Foreskin keratinocyte (primary cell): ENCODE measurements at places on chromosomes 4 and X. TPM values are rescaled to one million over a fixed set of nuclear protein-coding genes. Genes with fewer than 3 reads are reported as not detected.
A peak's percentile ranks its signal among the peaks of the same experiment; 100 is the strongest.

The SUPT20HL1 gene
- not detected in 2 replicates for total RNA-seq

The NEIL3 gene
- 10.1 and 14.2 TPM in 2 replicates for total RNA-seq

The CC2D2A gene
- 12.2 and 13.7 TPM in 2 replicates for total RNA-seq

The PLAC1 gene
- 4.0 and 5.1 TPM in 2 replicates for total RNA-seq

The F8A3 gene
- total RNA-seq, result not detected in 2 replicates

The RS1 gene
- not detected in 2 replicates for total RNA-seq

The TCEANC gene
- total RNA-seq, result 0.67 and 0.75 TPM in 2 replicates

The FGFBP2 gene
- total RNA-seq, result not detected in 2 replicates

The CNGA1 gene
- 0.31 and 0.53 TPM in 2 replicates for total RNA-seq

The RAI2 gene
- not detected in 2 replicates for total RNA-seq

The PPP4R3C gene
- total RNA-seq, result not detected in 2 replicates

The TLR3 gene
- 5.2 and 6.9 TPM in 2 replicates for total RNA-seq

DNA sequence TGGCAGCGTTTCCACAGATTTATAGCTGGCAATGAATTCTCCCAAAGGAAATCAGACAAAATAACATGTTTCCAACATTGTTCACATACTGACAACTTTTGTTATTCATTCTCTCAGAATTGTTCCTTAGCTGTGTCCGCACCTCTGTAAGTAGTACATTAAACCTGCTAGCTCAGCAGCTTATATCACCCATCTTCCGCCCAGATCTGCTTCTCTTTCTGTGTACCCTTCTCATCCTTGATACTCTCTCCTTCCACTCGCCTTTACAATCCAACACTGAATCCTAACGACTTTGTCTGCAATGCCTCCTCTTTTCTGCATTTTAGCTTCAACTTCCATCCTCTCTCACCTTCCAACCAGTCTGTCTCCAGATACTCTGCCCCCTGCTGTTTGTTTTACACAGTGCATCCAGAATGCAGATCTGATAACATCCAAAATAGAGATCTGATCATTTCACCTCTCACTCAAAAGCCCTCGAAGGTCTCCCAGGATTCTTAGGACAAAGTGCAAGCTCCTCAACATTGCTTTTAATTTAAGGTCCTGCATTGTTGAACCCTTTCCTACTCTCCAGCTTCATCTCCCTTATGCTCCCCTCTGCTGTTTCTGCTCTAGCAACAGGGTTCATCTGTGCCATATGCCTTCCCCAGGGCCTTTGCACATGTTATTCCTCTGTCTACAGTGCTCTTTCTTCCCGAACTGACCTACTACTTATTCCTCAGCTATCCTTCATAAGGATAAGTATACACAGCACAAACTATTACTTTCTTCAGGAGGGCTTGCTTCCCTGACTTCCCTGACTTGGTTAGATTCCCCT, 67.3 kb upstream of the VBP1 start:
- DNase-seq, result no peak

DNA sequence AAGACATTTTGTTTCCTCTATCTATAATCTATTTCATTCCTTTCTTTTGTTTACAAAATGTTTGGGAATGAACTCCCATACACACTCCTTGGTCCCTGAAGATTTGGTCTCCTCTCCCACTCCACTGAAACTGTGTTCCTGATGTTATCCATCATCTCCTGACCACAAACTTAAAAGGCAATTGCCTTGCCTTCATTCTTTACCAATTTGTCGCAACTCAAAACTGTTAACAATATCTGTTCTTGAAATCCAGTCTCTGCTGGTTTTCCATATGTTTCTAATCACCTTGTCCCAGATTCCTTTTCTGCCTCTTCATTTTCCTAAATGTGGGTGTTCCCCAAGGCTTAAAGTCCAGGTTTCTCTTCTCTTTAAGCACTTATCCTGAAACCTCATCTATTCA, 262.2 kb upstream of the TTC29 start:
- no peak for DNase-seq

- no peak for DNase-seq
Observed at GRCh38 chr4:168795346-168795745, 214.7 kb downstream of the CBR4 start.

DNA sequence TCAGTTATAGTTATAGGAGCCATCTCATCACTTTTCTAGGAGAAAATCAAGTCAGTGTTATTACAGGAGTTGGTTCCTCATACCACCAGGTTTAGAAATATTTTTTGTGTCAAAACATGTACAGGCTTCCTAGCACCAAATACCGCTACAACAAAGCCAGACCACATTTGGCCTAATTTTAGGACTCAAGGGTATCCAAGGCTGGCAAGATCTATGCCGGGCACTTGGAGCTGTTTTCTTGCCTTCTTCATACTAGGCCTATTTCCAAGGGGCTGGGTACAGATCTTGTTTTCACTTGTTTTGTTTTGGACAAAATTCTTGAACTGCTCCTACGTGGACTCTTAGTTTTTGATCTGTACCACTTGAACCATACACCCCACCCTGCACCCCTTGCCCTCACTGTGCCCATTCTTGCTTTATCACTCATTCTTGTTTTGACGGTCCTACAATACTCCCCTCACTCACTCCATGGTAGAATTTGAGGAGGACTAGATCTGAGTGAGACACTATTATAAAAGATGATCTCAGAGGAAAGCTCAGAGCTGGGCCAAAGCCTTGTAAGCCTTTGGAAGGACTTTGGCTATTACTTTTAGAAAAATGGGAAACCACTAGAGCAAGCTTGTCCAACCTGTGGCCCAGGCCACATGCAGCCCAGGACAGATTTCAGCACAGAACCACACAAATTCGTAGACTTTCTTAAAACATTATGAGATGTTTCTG, 17.7 kb upstream of the TMEM144 start:
- DNase-seq, result no peak

- no peak for DNase-seq
Observed at GRCh38 chrX:40617566-40617965, 5.7 kb upstream of the MPC1L start.

- DNase-seq, result no peak
Observed at GRCh38 chr4:8874896-8875680, 3.4 kb upstream of the HMX1 start.

GRCh38 chr4:163414275-163414674, 59.3 kb downstream of the TKTL2 start:
- DNase-seq, result no peak

DNA sequence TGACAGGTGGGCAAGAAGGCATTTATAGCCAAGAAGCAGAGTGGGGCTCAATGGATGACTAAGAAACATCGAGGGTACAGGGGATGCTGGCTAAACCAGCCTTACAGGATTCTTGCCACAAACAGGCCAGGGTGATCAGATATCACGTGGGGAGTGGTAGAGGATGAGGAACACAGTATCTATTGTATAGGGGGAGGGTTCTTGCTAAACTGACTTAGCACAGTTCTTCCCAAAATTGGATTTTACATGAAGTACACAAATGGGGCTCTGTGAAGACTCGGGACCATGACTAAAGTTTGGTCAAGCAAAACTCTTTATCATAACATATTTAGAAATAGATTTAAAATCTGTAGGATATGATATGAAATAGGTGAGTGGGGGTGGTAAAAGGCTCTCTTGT, 144.0 kb upstream of the ATOH1 start:
- peak; percentile 8 for DNase-seq

DNA sequence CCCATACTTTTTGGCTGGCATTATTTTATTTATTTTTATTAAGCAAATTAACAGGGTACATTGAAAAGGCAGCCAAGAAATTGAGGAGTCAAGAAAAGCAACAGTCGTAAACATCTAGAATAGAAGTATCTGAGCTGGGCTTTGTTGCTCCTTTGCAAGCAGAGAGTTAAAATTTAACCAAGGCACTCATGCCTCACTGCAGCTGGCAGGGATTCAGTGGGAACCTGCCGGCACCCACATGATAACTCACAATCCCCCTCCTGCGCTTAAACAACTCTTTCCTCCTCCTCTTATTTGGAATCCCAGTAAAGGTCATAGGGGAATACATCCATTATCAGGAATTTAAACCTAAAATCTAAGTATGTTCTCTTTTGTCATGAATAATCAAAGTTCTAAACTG, 115.5 kb downstream of the SOX3 start:
- DNase-seq, result no peak

DNA sequence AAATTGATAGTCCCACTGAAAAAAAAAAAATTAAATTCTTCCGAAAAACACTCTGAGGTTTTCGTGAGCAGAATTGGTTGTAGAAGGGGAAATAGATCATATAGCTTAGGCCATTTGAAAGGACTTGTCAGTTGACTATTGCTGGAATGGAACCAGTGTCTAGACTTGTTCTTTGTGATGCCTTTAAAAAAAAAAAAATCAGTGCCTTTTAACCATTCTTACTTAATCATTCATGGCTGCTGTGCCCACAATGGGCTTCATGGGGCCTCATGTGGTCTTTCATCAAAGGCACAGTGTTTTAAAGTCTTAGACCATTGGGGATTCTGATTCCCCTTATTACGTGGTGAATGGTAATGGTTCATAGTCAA, 139.3 kb downstream of the AFF1 start:
- DNase-seq, result peak; percentile 43

DNA sequence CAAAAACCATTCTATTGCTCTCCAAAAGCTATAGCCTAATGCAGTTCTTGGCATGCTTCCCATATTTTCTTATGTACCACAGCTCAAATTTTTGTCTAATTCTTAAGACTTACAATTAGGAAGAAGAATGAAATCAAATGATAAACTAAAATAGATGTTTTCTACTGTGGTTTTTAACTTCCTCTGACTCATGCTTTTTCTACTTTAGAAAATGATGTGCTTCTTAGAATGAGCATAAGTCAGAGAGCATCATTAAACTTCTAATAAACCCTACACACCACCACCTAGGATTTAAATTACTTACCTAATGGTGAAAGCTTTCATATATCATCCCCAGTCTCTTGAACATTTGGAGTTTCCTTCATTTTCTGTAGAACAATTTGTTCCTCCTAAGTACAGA, 217.0 kb upstream of the NDST3 start:
- DNase-seq, result no peak

DNA sequence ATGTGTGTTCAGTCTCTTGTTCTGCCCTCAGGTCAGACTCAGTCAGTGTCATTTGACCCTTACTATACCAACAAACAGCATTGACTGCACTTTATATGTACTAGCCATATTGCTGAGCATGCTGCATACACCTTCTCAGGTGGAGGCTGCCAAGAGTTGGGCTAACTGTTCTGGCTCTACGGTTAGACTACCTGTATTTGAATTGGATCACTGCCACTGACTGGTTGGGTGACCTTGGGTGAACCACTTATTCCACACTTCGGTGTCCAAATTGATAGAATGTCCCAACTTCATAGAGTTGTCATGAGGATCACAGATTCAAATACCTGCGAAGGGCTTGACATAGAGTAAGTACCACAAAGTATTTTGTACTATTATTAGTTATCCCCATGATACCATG, 91.2 kb upstream of the GPR50 start:
- DNase-seq, result no peak

DNA sequence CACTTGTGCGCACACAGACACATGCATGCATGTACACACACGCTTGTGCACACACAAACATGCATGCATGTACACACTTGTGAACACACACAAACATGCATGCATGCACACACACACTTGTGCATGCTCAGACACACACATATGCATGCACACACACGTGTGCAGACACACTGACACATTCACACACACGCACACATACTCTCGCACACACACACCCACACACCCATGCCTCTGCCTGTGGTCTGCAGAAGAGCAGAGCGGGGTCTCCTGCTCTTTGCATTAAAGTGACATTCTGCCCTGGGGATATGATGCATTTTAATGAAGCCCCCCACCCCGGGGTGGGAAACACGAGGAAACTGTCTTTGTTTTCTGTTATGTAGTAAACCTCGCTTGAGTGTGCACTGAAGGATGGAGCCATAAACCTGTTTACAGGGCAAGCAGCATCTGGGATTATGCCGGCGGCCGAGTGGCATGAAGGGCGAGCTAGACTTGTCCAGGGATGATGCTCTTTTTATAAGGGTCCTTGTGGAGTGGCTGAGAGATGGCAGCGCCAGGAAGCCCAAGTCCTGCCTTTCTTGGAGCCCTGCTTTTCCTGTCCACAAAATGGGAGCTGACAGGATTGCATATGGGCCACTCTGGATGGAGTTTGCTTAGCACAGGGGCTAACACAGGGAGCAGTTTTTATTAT, 17.8 kb downstream of the PSAPL1 start:
- no peak for DNase-seq

DNA sequence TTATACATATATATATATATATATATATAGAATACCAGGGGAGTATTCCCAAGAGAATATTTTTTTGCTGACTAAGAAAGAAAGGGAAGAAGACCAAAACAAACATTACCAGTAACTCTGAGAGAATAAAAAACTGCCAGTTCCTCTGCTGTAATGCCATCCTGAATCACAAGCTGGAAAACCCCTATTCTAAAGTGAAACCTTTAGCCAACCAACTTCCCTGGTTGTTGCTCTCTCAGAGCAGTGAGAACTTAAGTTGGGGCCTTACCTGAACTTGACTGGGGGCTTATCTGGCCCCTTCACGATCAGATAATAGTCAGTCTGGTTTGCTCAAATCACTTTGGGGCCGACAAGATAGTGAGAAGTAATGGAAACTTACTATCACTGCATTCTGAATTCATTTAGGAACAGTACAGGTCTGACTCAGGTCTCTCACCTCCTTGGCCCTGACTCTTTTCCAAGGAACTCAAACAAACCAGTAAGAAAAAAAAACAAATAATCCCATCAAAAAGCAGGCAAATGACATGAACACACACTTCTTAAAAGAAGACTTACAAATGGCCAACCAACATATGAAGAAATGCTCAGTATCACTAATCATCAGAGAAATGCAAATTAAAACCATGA, 62.5 kb downstream of the CD40LG start:
- DNase-seq, result peak; percentile 33

DNA sequence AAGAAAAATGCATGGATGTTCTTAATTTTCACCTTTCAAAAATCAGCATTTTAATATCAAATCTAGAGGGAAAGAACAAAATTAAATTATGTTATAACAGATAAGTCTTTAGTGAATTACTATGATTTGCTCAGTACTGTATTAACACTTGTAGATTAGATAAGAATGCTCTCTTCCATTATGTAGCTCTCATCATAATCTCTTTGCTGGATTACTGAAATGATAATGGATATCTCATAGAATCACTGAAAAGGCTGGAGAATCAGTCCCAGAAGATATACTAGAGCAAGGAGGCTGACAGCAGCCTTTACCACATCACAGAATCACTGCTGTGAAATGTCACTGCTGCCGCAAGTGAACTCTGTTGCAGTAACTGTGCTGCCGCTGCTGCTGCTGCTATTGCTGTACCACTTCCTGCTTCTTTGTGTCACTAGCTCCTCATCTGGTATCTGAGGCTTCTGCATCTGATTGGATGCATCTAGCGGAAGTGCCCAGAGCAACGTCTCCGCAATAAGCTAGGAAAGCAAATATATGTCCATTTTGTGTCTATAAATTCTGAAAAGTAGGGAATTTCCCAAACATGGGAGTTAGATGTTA, 738.2 kb downstream of the ADGRL3 start:
- no peak for DNase-seq
